ENCODE measurements at places on chromosomes 3 and 15.

GRCh38 chr3:61899700-61900462, 338.5 kb downstream of the PTPRG start:
- H3K4me3 ChIP-seq: no peak overlapping the region
- H3K27ac ChIP-seq: no peak overlapping the region
- H3K36me3 ChIP-seq: no peaks in the 10 kb centered on the region
- H3K27me3 ChIP-seq: no peaks in the 10 kb centered on the region
- no peak for DNase-seq

DNA sequence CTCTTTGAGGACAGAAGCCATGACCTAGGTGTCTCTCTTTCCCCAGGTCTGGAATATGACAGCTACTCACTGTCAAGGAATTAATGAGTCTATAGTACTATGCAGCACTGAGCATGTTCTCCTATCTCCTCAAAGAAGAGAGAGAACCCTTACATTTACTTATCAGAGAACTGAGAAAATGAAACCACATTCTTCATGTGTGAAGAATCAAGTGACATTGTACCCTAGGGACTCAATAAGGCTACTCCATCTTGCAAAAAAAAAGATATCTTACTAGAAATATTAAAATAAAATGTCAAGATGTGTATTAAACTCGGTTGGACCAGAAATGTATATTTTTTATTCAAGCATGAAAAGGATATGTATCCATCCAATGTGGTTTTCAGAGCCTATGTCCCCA, 133.2 kb upstream of the COL8A1 start:
- H3K27ac ChIP-seq: no peak overlapping the region
- no peak overlapping the region for H3K4me3 ChIP-seq
- H3K27me3 ChIP-seq: no peaks in the 10 kb centered on the region
- no peak for DNase-seq
- no peaks in the 10 kb centered on the region for H3K36me3 ChIP-seq

DNA sequence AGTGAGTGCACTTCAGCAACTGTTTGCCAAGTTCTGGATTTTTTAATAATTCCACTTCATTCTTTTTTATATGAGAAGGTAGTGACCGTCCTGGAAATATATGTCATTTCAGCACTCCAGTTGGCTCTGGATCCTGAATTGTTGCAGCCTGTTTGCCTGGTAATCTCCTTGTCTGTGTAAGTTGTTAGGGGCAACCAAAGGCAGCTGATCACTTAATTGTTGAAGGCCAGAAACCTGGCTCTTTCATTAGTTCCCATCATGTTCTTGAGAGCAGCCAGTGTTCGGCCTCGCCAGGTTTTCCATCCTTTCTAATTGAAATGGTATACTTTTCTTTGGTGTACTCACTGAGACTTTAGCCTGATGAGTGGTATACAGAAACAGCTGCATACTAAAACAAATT, 168.6 kb downstream of the SOX2 start:
- no peak for DNase-seq
- H3K27me3 ChIP-seq: no peaks in the 10 kb centered on the region
- H3K4me1 ChIP-seq: no peaks in the 10 kb centered on the region
- H3K4me3 ChIP-seq: no peak overlapping the region

DNA sequence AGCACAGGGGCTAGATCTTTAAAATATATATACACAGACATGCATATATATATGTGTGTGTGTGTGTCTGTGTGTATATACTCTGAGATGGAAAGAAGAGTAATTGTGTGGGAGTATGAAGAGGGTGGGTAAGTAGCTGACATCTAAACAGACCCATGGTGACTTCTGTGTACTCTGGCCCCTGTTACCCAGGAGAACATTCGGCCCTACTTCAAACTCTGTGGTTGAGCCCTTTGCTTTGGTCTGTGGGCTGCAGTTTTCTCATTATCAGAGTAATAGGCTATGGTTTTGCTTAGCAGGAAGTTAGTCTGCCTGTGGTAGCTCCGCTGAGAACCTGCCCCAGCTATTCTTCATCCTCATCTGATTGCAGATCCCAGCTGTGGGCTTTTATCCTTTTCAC, 141.4 kb downstream of the RBPMS2 start:
- no peak overlapping the region for H3K27ac ChIP-seq
- H3K4me3 ChIP-seq: no peak overlapping the region
- H3K36me3 ChIP-seq: peaks cover 3% of the 10 kb centered on the region
- DNase-seq: no peak
- no peaks in the 10 kb centered on the region for H3K27me3 ChIP-seq

- H3K4me1 ChIP-seq: no peaks in the 10 kb centered on the region
- no peak for DNase-seq
- H3K27me3 ChIP-seq: no peaks in the 10 kb centered on the region
- no peaks in the 10 kb centered on the region for H3K36me3 ChIP-seq
These were observed 6.1 kb downstream of the CD96 start for GRCh38 chr3:111548092-111548491.

- DNase-seq: no peak
- no peak overlapping the region for H3K4me3 ChIP-seq
- no peaks in the 10 kb centered on the region for H3K27me3 ChIP-seq
- H3K4me1 ChIP-seq: no peaks in the 10 kb centered on the region
- peak overlapping the region; percentile 24 for H3K27ac ChIP-seq
These were observed 60.6 kb upstream of the RPL35A start for GRCh38 chr3:197889204-197889930.

GRCh38 chr15:78492872-78493271, 14.5 kb upstream of the HYKK start:
- no peak for DNase-seq
- no peak overlapping the region for H3K4me3 ChIP-seq
- H3K36me3 ChIP-seq: peaks cover 68% of the 10 kb centered on the region
- no peak overlapping the region for H3K27ac ChIP-seq
- peaks cover 5% of the 10 kb centered on the region for H3K4me1 ChIP-seq

- no peaks in the 10 kb centered on the region for H3K4me1 ChIP-seq
- H3K36me3 ChIP-seq: no peaks in the 10 kb centered on the region
- H3K27me3 ChIP-seq: no peaks in the 10 kb centered on the region
- H3K4me3 ChIP-seq: no peak overlapping the region
- DNase-seq: no peak
These were observed 54.4 kb upstream of the KIF23 start for GRCh38 chr15:69359722-69360121.

DNA sequence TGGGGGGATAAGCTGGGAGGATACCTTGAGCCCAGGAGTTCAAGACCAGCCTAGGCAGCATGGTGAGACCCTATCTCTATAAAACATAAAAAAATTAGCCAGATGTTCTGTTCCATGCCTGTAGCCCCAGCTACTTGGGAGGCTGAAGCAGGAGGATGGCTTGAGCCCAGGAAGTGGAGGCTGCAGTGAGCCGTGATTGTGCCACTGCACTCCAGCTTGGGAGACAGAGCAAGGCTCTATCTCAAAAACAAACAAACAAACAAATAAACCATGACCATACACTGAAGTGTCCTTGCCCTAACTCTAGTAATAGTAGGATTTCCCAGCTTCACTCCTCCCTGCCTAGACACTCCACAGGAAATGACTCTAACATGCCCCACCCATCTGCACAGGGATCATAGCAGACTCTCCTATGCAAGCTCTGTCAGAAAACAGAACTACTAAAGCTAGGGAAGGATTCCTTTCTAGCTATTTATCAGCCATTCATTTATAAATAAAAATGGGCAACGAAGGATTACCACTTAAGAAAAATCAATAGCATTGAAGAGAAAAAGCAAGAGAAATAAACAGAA, 4.6 kb downstream of the ERICH6 start:
- H3K4me1 ChIP-seq: peaks cover 4% of the 10 kb centered on the region
- H3K36me3 ChIP-seq: no peaks in the 10 kb centered on the region
- no peak overlapping the region for H3K4me3 ChIP-seq
- H3K27ac ChIP-seq: no peak overlapping the region
- no peaks in the 10 kb centered on the region for H3K27me3 ChIP-seq

DNA sequence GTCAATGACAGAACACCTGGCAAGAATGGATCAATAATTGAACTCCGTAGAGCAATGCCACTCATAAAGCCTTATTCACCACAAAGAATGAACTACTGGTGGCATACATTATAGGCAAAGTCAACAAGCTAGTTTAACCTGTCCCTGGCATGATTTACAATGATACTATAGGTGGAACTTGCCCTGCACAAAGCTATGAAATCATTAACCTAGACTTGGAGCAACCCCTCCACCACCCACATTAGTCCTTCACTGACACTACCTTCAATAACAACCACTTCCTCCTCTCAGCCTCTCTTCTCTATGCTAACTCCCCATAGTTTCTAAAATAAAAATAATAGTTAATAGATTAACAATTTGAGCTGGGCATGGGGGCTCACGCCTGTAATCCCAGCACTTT, 54.4 kb downstream of the ACAP2 start:
- H3K4me3 ChIP-seq: no peak overlapping the region
- peaks cover 15% of the 10 kb centered on the region for H3K4me1 ChIP-seq
- DNase-seq: no peak

DNA sequence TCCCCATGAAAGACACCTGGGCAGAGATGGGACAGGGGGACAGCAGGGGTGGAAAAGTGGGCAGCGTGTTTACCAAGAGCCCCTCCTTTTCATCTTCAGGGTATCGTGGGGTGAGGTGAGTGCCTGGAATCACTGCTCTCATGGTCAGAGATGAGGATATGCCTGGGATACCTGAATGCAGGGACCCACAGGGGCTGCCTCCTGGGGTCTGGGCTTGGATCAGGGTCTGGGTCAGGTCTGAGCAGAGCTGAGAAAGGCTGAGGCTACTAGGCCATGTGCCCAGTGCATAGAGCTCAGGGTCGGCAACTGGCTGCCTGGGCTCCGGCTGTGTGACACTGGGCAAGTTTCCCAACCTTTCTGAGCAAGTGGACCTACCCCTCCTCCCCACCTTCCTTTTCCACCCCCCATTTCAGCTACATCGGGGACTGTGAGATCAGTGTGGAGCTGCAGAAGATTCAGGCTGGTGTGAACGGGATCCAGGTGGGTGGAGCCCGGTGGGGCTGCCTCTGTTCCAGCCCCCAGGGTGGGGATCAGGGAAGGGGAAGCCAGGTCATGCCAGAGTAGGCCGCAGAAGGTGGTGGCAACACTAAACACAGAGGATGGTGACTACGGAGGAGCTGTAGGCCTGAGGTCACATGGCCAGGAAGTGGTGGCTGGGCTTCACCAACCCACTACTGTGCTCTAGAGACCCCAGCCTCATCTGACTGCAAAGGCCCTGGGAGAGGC, 24.5 kb downstream of the ESYT3 start:
- no peaks in the 10 kb centered on the region for H3K27me3 ChIP-seq
- no peak overlapping the region for H3K4me3 ChIP-seq
- peaks cover 8% of the 10 kb centered on the region for H3K4me1 ChIP-seq
- no peak overlapping the region for H3K27ac ChIP-seq
- peak; percentile 47 for DNase-seq

DNA sequence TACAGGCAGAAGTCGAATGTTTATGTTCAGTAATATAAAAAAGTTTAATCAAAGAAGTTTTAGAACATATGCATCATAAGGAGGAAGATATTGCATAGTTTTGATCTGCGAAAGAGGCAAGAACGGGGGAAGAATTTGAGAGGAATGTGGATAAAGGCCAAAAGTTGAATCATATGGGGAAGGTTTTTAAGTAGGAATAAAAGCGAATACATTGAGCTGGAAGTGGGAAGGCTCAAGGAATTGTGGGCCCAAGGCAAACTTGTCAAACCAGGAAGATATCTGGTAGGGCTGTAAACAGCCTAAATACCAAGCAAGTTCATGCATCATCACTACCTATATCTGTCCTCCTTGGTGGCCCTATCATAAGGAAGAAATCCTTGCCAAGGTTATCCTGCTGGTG, 186.9 kb downstream of the MAGI1 start:
- peaks cover 18% of the 10 kb centered on the region for H3K4me1 ChIP-seq
- no peaks in the 10 kb centered on the region for H3K36me3 ChIP-seq
- H3K4me3 ChIP-seq: no peak overlapping the region
- no peak overlapping the region for H3K27ac ChIP-seq

GRCh38 chr15:57746786-57747185, 40.3 kb downstream of the POLR2M start:
- H3K27me3 ChIP-seq: no peaks in the 10 kb centered on the region
- peak overlapping the region; percentile 13 for H3K4me3 ChIP-seq
- H3K27ac ChIP-seq: no peak overlapping the region
- H3K36me3 ChIP-seq: no peaks in the 10 kb centered on the region
- no peaks in the 10 kb centered on the region for H3K4me1 ChIP-seq

- H3K4me1 ChIP-seq: peaks cover 10% of the 10 kb centered on the region
- H3K4me3 ChIP-seq: no peak overlapping the region
- H3K36me3 ChIP-seq: no peaks in the 10 kb centered on the region
- H3K27me3 ChIP-seq: no peaks in the 10 kb centered on the region
- no peak for DNase-seq
These were observed 22.2 kb upstream of the NRROS start for GRCh38 chr3:196617256-196617655.
